ENCODE measurements at places on chromosomes 2 and 18.

DNA sequence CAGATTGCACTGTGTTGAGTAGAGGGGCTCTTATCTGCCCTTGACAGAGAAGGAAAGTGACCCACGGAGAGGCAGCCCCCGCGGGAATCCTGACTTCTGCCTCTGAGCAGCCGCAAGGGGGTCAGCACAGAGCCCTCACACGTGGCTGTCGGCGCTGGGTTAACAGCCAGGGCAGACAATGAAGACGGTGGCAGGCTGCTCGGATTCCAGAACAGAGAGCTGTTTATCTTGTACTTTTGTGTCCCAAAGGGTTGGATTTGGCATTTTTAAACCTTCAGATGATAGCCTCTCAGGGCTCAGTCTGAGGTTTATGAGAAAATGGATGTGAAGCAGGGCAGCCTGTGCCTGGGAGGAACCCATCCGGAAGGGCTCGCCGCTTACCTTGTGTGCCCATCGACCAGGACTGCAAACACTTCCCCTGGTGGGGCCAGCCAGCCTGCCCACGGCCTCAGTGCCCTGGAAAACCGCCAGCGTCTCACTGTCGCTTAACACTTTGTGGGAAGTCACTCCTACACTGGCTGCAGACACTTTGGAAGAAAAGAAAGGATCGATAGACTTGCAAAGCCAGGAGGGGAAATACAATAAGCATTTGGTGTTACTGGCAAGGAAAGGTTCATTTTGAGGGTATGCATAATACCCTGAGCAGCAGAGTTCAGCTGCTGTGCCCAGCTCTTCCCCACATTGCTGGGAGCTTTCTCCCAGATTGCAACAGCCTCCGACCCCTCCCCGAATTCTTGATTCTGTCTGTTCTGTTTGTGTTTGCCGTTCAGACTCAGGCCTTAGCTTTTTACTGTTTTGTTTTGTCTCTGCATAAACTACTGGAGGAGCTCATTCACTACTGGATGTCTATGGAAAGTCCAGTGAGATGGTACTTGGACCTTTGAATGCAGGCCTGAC lies 325.3 kb upstream of the MYT1L start:
- DNase-seq = no peak

- DNase-seq = no peak
Measured at GRCh38 chr18:21930177-21930576, 189.6 kb downstream of the MIB1 start.

- DNase-seq = peak; percentile 79
Measured at GRCh38 chr2:185202381-185202780, 536.2 kb upstream of the FSIP2 start.

- no peak for DNase-seq
Measured at GRCh38 chr2:132691556-132691955, 21.6 kb upstream of the LYPD1 start.

DNA sequence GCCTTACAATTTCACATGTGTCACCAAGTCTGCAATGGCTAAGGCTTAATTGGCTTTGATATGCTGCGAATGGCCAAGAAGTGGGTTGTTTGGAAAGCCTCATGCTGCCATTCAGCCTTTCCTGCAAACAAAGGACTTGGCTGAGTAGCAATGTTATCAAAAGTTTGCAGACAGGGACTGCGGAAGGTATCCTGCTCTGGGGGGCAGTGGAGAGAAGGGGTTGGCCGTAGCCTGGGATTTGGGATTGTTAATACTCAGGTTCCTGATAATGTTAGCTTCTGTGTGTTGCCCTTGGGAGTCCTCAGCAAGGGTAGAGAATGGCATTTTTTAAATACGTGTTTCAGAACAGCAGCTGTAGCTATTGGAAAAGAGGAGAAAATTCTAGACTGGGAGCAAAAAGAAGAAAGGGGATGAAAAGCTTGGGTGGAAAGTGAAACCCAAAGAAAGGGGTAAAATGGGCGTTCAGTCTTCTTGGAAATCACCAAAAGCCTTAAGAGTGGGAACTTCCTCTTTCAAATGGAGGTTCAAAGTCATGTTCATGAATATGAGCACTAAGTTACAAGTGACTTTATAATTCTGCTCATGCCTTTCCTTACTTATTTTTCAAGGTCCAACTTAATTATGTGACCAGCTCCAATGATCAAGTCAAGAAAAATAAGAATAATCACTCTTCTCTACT lies 325.1 kb downstream of the RNF144A start:
- no peak for DNase-seq

GRCh38 chr2:65974067-65974723 lies 460.7 kb upstream of the MEIS1 start:
- DNase-seq = no peak

- no peak for DNase-seq
Measured at GRCh38 chr2:224836263-224836662, 120.1 kb upstream of the CCDC195 start.

DNA sequence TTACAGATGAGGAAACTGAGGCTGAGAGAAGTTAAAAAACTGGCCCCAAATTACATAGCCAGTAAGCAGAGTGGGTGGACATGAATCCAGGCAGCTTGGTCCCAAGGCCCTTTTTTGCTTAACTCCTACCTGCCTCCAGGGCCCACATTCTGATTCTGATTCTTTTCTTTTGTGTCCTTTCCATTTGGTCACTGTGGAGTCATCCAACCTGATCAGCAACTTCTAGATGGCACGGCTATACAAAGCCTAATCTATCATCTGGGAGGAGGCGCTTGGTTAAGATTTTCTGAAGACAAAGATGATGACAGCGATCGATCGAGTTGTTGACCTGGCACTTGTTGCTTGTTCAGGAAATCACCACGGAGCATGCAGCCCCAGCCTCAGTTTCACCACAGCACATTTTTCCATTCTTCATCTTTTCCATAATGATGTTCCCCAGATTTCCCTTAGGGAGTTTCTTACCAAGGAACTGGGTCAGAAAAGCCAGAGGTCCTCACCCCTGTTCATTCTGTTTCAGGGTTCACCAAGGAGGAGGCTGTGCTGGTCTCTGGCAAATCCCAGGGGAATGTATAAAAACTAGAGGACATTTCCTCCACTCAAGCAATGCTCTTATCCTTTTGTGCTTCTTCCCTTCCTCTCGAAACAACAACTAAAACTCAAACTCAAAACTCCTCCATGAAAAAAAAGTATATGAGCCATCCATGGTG lies 6.9 kb upstream of the IGFBP2 start:
- DNase-seq = no peak

DNA sequence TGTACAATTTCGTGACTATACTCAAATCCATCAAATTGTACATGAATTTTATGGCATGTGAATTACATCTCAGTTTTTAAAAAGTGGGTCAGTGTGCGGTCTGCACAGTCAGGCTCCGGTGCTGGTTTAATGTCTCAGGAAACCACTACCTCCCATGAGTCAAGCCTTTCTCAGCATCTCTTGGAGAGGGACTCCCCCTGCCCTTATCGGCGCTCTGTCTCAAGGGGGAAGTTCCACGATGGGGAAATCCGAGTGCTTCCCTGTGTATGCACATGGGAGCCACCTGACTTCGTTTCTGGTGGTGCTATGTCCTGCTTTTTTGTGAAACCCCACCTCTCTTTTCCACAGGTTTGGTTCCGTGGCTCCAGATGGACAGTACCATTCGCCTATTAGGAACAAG lies 72.5 kb downstream of the ACOXL start:
- DNase-seq = no peak

All from NCI-H2171 treated with DMSO at 0.1 percent for 48 hours (cell line).